AG09319 (cell line): ENCODE measurements at places on chromosomes 1 and 21.

DNA sequence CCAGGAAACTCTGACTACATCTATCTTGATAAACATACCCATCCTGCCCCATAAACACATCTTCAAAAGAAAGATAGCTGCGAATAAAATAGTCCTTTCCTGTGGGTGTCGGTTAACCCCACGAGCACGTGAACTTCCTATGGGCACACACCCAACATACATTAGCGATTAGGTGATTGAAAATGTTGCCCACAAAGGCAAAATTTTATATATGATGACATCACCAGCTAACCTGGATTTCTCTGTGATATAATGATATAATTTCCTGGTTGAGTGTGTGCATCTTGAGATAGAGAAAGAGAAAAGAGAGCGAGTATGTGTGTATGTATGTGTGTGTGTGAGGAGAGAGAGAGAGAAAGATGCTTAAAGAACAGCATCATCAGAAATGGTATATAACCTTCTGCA, 296.1 kb downstream of the PTPRC start:
- DNase-seq, result no peak

GRCh38 chr1:164781972-164782371, 223.0 kb downstream of the PBX1 start:
- no peak for DNase-seq

DNA sequence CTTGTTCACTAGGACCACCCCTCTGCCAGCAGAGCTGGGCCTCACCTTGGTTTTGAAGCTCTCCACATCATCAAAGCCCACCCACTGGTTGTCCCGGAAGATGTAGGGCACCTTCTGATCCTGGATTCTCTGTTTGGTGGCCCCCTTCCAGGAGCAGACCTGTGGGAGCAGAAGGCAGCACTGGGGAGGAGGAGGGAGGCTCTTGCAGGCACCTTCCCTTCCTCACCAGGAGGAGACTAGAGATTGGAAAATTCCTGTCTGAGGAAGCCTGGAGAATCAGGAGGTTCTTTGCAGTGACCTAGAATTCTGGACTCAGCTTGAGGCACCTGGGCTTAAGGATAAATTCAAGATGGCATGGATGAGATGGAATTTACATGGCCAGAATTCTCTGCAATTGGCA, 10.3 kb downstream of the CHIT1 start:
- DNase-seq, result no peak

- DNase-seq, result no peak
These were observed 42.6 kb upstream of the SRRM1 start for GRCh38 chr1:24600551-24600950.

- no peak for DNase-seq
These were observed 10.4 kb downstream of the JUN start for GRCh38 chr1:58773406-58773840.

GRCh38 chr1:202567738-202568137, 142.5 kb downstream of the SYT2 start:
- DNase-seq, result no peak

DNA sequence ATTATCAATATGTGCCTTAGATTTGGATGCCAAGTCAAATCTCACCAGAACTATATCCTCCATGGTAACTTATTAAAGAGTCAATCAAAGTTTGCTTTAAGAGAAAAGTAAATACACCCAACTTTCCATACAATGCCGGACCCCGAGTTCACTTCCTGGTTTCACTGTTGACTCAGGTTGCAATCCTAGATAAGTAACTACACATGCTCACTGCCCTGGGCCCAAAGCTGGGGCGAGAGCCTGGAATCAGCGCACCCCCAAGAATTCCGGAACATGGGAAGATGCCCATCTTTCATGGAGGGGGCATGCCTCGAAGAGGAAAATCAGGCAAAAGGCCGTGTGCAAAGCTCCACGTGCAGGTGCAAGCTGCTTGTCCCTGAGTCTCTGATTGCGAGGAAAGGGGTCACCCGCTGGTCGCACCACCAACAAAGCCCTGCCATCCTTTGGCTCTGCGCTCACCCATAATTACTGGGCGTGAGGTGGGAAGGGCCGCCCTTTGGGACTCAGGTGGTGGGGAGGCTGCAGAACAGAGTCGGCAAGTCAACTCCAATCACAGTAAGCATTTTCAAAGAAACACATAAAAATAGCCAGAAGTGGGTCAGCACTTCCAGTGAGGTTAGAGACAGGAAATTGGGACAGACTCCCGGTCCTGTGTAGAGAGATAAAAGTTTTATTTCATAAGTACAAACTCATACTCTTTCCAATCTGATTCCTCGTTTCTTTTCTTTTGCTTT, 167.7 kb downstream of the TOMM20 start:
- no peak for DNase-seq

DNA sequence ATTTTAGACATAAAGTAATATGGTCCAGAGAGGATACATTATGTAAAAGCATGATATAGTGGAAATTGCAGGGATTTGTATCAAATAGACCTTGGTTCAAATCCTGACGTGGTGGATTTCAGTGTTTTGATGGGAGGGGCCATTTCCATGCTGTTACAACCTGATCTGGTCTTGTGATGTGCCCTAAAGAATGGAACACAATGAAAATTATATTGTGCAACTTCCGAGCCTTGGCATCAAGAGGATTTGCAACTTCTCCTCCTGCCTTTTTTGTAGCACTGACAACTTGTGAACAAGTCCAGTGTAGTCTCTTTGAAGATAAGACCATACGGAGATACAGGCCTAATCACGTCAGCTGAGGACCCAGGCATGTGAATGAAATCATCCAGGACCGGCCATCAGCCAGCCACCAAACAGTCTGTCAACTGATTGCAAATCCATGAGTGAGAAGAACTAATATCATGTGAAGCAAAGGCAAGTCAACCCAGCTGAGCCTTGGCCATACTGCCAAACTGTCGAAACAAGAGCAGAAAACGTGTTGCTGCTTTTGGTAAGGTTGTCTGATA, 412.1 kb downstream of the DPYD start:
- DNase-seq, result no peak

GRCh38 chr1:228853637-228854036, 118.4 kb downstream of the RHOU start:
- no peak for DNase-seq
